CD4-positive, CD25-positive, alpha-beta regulatory T cell (primary cell): ENCODE measurements at places on chromosomes 7 and 10.
A peak's percentile ranks its signal among the peaks of the same experiment; 100 is the strongest.

- H3K4me3 ChIP-seq: no peak overlapping the region
- no peak for DNase-seq
- no peak overlapping the region for H3K27ac ChIP-seq
- no peaks in the 10 kb centered on the region for H3K27me3 ChIP-seq
- H3K4me1 ChIP-seq: no peaks in the 10 kb centered on the region
Measured at GRCh38 chr10:75472685-75473084, 41.3 kb downstream of the LRMDA start.

DNA sequence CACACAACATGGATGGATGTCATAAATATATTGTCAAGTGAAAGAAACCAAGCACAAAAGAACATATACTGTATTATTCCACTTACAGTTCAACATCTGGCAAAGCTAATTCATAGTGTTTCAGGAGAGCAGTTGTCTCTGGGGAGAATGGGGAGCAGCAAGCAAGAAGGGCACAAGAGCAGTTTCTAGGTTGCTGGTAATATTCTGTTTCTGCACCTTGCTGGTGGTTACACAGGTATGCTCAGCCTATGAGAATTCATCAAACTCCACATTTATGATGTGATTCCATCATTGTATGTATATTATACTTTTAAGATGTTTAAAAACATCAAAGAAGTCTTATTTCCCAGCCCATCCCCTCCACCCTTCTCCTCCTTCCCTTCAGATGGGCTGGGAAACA, 18.1 kb upstream of the PALS2 start:
- H3K27ac ChIP-seq: no peak overlapping the region
- H3K27me3 ChIP-seq: peaks cover 5% of the 10 kb centered on the region
- no peaks in the 10 kb centered on the region for H3K36me3 ChIP-seq
- no peak overlapping the region for H3K4me3 ChIP-seq
- H3K4me1 ChIP-seq: no peaks in the 10 kb centered on the region

- H3K27ac ChIP-seq: no peak overlapping the region
- H3K27me3 ChIP-seq: no peaks in the 10 kb centered on the region
- no peaks in the 10 kb centered on the region for H3K36me3 ChIP-seq
- H3K4me3 ChIP-seq: no peak overlapping the region
- DNase-seq: no peak
Measured at GRCh38 chr7:2000153-2000687, 232.5 kb downstream of the MAD1L1 start.

DNA sequence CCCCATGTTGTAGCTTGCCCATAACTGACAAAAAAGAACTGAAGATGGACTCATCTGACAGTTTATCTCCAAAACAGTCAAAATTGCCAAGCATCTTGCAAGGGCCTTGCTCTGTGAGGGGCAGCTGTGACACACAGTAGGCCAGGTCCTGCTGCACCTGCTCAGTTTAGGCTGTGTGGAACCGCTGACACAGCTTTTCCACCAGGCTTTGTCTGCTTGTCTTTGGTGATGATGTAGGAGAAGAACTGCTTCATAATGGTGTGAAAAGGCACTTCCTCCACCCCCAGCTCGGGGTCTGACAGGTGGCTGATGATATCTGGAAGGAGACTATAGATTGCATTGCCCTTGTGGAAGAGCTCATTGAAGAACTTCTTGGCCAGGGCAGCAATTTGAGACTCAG, 92.6 kb downstream of the NPSR1 start:
- no peak for DNase-seq
- no peaks in the 10 kb centered on the region for H3K36me3 ChIP-seq
- H3K4me3 ChIP-seq: no peak overlapping the region
- no peak overlapping the region for H3K27ac ChIP-seq

GRCh38 chr10:128036011-128036615, 90.1 kb downstream of the MKI67 start:
- peaks cover 3% of the 10 kb centered on the region for H3K4me1 ChIP-seq
- no peak overlapping the region for H3K27ac ChIP-seq
- no peaks in the 10 kb centered on the region for H3K36me3 ChIP-seq
- no peak overlapping the region for H3K4me3 ChIP-seq

GRCh38 chr7:155009570-155010157, 6.7 kb upstream of the PAXIP1 start:
- H3K36me3 ChIP-seq: no peaks in the 10 kb centered on the region
- H3K27me3 ChIP-seq: no peaks in the 10 kb centered on the region
- H3K27ac ChIP-seq: no peak overlapping the region

GRCh38 chr7:140676306-140676705, 3.6 kb downstream of the ADCK2 start:
- peaks cover 15% of the 10 kb centered on the region for H3K36me3 ChIP-seq
- no peak overlapping the region for H3K27ac ChIP-seq
- no peak for DNase-seq
- no peaks in the 10 kb centered on the region for H3K27me3 ChIP-seq
- H3K4me1 ChIP-seq: peaks cover 22% of the 10 kb centered on the region

DNA sequence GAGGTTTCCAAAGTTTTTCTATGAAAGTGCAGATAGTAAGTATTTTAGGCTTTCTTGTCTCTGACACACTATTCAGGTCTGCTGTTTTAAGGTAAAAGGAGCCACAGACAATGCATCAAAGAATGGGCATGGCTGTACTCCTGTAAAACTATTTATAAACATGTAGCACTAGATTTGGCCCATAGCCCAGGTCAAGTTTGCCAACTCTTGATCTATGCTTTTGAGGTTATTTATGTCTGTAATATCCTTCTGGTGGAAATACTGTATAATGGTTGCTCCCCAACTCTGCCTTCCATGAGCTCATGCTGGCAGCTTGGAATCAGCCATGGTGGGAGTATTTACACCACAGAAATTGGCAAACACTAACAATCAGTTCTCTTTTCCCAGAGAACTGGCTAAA, 244.6 kb downstream of the BUB3 start:
- H3K4me3 ChIP-seq: no peak overlapping the region
- H3K4me1 ChIP-seq: no peaks in the 10 kb centered on the region
- H3K27me3 ChIP-seq: no peaks in the 10 kb centered on the region
- no peak overlapping the region for H3K27ac ChIP-seq

DNA sequence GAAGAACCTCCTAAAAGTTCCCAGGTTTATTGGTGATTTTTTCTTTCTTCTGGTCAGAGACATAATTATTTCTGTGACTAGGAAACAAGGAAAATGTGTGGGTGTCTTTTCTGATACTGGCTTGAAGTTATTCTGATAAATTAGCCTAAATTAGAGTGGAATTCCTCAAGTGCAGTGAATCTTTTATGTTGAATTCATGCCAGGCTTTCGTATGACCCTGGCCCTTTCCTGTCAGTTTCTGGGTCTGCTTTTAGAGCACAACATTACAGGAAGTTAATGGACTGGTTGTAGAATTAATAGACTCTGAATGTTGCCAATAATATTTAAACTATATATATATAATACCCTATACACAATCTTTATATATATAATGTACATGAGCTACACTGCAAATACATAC, 230.6 kb upstream of the KIAA1217 start:
- no peak for DNase-seq
- H3K4me3 ChIP-seq: no peak overlapping the region
- no peaks in the 10 kb centered on the region for H3K36me3 ChIP-seq
- H3K4me1 ChIP-seq: no peaks in the 10 kb centered on the region

- no peaks in the 10 kb centered on the region for H3K4me1 ChIP-seq
- H3K36me3 ChIP-seq: no peaks in the 10 kb centered on the region
- H3K4me3 ChIP-seq: no peak overlapping the region
- DNase-seq: no peak
- no peak overlapping the region for H3K27ac ChIP-seq
Measured at GRCh38 chr7:135300913-135301765, 67.5 kb downstream of the STRA8 start.

DNA sequence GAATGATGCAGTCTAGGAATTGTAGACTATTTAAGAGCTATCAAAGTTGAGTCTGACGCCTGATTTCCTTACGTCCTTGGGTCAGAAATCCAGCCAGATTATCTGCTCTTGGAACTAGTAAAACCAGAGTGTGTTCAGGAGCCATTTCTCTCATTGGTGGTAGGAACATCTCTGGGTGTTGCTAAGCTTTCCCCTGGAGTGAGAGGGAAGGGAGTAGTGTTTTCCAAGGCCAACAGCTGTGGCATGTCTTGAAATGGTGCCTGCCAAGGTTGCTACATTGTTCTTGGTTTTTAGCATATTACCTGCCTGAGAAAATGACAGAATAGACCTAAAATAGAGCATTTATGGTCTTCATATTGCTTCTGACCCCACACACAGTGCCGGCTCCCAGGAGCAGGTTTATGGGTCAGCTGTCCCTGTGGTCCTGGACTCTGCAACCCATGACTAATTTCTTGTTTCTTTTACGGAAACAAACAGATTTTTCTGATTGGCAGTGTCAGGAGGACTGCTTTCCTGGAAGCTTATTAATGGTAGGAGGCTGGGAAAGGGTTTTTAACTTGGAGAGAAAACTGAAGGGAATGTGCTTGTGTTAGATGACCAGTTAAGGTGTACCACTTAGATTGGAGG, 17.5 kb downstream of the GBF1 start:
- H3K27ac ChIP-seq: no peak overlapping the region
- no peak overlapping the region for H3K4me3 ChIP-seq
- peaks cover 5% of the 10 kb centered on the region for H3K4me1 ChIP-seq
- H3K27me3 ChIP-seq: no peaks in the 10 kb centered on the region
- no peak for DNase-seq

- H3K36me3 ChIP-seq: no peaks in the 10 kb centered on the region
- DNase-seq: no peak
- no peaks in the 10 kb centered on the region for H3K27me3 ChIP-seq
- H3K4me1 ChIP-seq: no peaks in the 10 kb centered on the region
- no peak overlapping the region for H3K4me3 ChIP-seq
Measured at GRCh38 chr10:52949899-52950298, 177.3 kb upstream of the MBL2 start.

DNA sequence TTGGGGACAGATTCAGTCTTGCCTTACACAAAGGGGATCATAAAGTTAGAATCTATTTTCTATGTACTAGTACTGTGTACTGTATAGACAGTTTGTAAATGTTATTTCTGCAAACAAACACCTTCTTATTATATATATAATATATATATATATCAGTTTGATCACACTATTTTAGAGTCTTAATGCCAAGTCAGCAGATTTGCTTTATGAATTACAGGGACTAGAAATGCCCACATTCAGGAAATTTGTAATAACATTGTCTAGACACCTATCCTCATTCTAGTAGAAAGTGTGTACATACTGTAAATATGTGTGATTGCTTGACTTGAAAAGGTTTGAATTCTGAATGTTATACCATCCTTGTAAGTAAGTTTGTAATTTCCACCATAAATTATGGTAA, 111.2 kb downstream of the NSUN6 start:
- H3K4me1 ChIP-seq: no peaks in the 10 kb centered on the region
- no peak overlapping the region for H3K4me3 ChIP-seq
- peaks cover 47% of the 10 kb centered on the region for H3K36me3 ChIP-seq
- H3K27me3 ChIP-seq: no peaks in the 10 kb centered on the region
- DNase-seq: no peak

DNA sequence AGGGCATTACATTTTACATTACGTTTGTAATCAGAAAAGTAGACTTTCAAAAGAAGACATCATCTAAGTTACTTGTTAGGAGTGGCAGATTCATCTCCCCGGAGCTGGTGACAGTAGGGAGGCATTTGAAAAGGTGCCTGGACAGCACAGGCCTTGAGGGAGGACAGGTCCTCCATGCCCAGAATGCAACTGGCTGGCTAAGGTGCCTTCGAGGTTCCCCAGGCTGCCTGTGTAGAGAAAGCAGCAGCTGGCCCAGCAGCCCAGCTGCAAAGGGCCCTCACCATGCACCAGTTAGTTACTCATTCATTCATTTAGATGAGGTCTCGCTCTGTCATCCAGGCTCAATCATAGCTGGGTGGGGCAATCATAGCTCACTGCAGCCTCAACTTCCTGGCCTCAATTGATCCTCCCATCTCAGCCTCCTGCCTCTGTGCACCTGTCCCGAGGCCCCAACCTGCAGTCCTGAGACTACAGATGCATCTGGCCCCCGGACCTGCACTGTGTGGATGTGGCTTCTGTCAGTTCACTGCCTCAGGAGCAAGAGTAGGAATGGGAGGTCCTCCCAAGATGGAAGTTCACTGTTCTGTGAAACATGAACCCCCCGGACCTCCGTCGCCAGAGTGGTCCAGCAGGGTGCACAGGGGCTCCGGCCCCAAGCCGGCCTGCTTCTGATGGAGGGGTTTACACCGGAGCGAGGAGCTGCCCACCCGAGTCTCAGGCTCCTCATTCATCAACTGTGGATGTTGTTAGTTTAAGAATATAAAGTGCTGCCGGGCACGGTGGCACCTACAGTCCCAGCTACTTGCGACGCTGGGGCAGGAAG, 36.6 kb downstream of the PRKAG2 start:
- no peaks in the 10 kb centered on the region for H3K36me3 ChIP-seq
- H3K4me3 ChIP-seq: no peak overlapping the region
- H3K4me1 ChIP-seq: peaks cover 23% of the 10 kb centered on the region
- no peaks in the 10 kb centered on the region for H3K27me3 ChIP-seq
- peak; percentile 33 for DNase-seq
- H3K27ac ChIP-seq: peak overlapping the region; percentile 59
